ENCODE measurements at places on chromosomes 12 and 14.
A peak's percentile ranks its signal among the peaks of the same experiment; 100 is the strongest.

GRCh38 chr12:45473636-45474035 lies 255.9 kb upstream of the ARID2 start:
- no peak for DNase-seq

GRCh38 chr12:58314610-58315009 lies 373.2 kb downstream of the ATP23 start:
- no peak for DNase-seq

GRCh38 chr12:109679501-109680263 lies 33.9 kb upstream of the FAM222A start:
- peak; percentile 53 for DNase-seq

DNA sequence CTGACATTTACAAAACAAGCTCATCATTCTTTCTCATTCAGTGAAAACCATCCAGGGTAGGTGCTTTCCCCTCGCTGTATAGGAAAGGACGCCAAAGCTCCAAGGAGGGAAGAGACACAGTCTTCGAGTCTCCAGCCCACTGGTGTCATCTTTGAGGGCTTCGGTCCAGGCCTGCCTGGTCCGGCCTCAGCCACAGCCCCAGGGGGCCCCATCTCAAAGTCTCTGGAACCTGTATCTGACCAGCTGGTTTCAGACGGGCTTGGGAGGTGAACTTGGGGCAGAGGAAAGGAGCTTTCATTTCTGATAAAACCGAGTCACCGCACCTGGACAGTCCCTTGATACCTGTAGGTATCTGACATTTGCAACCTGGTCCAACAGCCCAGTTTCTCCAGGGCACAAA lies 229.5 kb upstream of the RTL1 start:
- DNase-seq = no peak

- no peak for DNase-seq
Measured at GRCh38 chr14:90587918-90588317, 191.1 kb downstream of the CALM1 start.

DNA sequence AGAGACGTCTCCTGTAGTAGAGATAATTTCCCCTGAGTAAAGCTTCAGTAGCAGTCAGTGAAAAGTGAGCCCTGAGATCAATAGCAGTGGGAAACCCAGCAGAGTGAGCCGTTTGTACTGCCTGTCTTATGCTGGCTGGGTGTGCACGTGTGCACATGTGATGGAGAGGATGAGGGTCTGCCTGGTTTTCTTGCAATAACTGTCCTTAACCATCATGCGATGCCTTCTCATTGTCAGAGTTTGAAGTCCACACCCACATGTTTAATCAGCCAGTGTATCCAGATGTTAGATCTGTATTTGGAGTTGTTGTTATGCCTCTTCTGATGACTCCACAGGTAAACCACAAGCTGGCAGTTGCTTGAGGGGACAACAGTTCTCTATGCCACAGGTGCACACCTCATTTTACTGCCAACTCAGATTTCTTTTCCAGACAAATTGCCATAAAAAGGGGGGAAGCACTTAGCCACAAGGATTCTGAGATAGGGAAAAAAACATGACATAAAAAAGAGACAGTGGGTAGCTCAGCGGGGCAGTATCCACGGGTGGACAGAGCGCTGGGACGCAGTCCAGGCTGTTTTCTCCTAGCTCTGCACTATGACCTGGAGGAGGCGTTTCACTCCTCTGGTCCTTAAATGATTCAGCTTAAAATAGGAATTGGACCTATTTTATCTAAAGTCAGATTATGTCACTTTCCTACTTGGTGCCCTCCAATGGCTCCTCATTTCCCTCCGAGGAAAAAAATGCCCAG lies 192.3 kb downstream of the ANO6 start:
- no peak for DNase-seq

DNA sequence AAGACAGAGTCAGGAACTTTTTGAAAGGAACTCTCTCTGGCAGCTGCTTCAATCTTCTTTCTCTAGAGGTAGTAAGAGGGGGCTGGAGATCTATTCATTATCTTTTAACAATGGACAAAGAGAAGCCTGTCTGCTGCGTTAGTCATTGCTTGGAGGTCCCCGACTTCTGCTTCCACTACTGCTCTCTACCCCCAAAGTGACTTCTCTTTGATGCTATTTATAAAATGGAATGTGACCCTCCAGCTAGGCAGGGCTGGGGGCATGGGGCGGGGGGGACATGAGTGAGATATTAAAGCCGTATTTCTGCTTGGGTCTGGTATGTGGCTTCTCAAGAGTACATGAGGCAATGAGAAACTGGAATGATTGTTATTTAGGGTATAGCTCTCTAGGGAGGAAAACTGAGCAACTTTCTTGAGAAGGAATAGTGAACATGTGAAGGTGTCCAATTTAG lies 41.4 kb upstream of the NUDT4 start:
- DNase-seq = no peak

- peak; percentile 77 for DNase-seq
Measured at GRCh38 chr14:104903990-104904389, 20.7 kb upstream of the PLD4 start.

DNA sequence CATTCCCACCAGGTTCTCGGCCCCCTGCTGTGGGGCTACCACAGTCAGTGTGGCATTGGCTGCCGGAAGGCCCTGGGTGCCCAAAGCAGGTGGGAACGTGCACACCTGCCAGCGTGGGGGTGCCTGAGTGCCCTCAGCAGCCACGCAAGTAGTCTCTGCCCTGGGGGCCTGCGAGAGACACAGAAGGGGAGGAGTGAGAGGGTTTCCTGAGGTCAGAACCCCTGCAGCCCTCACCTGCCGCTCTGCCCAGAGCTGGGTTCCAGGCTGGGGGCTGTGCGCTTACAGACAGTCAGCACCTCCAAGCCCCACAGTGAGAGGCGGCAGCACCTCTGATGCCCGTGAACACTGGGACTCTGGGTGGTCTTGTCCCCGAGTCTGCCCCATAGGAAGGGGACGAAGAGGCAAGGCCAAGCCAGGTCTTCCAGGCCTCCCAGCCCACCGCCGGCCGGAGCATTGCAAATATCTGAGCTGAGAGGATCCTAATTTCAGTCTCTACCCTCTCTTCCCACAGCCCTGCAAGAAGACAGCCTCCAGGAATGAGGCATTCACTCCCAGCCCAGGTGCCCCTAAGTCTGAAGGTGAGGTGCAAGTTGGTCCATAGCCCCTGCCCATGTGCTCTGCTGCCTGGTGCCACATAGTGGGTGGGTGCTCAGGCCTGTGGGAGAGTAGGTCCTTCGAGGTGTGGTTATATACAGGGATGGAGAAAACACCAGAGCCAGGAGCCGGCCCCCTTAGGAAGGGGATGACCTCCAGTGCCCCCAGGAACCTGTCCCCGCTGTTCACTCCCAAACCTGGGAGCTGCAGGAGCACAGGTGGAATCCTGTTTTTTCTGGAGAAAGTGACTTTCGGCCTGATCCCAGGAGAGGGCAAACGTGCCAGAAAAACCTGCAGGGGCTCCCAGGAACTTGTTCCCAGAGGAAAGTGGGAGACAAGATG lies 291.1 kb upstream of the RTL1 start:
- DNase-seq = no peak

GRCh38 chr12:109698820-109699219 lies 14.8 kb upstream of the FAM222A start:
- no peak for DNase-seq

GRCh38 chr14:20615996-20616395 lies 24.8 kb upstream of the RNASE12 start:
- DNase-seq = no peak

DNA sequence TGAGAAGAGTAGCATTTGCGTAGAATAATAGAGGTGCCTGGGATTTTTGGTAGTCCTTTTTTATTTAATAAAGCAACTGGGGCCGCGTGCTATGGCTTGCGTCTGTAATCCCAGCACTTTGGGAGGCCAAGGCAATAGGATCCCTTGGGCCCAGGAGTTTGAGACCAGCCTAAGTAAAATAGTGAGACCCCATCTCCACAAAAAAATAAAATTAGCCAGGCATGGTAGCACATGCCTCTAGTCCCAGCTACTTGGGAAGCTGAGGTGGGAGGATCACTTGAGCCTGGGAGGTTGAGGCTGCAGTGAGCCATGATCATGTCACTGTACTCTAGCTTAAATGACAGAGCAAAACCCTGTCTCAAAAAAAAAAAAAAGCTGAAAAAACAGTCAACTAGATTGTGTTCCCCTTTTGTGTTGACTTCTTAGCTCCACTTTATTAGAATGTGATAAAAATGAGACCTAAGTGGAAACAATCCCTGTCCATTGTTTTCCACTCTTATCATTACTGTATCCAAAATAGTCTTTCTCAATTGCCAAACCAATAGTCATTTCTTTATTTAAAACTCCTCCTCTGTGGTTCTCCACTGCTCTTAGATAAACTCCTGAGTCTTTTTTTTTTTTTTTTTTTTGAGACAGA lies 7.4 kb downstream of the PRKCH start:
- no peak for DNase-seq

DNA sequence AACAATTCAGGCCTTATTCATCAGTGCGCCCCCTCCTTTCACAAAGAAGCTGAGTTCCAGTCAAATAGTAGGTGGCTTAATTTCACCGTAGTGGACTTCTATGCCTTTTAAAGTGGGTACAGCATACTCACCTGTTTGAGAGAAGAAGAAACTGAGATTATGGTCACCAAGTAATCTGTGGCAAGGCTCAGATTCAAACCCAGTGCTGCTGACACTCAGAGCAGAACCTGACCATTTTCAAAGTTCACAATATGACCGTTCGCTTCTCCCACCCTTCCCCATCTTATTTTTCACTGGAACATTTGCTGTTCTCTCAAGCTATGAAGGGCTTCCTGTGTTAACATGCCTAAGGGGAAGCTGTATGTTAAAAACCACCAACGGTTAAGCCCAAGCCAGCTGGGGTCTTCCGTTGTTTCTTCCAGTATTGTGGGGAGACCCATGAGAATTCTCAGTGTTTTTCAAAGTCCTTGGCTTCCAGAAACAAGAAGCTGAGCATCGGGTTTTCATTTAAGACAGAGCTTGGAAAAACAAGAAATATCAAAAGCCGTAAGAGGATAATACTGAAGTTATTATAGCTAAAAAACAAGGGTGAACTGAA lies 6.1 kb upstream of the PSMA6 start:
- no peak for DNase-seq

DNA sequence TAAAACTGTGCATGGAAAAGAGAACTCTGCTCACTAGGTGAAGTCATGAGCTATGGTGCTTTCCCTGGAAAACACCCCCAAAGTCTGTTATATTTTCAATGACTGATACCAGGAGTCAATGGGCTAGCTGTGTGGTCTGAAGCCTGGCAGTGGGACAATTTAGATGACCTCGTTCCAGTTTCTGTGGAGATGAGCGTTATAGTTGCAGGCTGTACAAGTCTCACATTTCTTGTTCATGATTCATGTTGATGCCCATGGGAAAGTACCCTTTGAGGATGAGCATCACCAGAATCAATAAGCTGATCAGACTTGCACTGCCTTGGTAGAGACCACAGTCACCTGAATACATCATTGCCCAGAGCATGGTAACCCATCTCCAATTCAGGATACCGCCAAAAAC lies 70.7 kb downstream of the NOVA1 start:
- no peak for DNase-seq

- no peak for DNase-seq
Measured at GRCh38 chr14:75715926-75716780, 55.1 kb downstream of the TTLL5 start.

GRCh38 chr14:105489542-105490266 lies 1.3 kb upstream of the TEDC1 start:
- peak; percentile 92 for DNase-seq

- no peak for DNase-seq
Measured at GRCh38 chr14:68449561-68450181, 343.2 kb downstream of the ZFP36L1 start.

DNA sequence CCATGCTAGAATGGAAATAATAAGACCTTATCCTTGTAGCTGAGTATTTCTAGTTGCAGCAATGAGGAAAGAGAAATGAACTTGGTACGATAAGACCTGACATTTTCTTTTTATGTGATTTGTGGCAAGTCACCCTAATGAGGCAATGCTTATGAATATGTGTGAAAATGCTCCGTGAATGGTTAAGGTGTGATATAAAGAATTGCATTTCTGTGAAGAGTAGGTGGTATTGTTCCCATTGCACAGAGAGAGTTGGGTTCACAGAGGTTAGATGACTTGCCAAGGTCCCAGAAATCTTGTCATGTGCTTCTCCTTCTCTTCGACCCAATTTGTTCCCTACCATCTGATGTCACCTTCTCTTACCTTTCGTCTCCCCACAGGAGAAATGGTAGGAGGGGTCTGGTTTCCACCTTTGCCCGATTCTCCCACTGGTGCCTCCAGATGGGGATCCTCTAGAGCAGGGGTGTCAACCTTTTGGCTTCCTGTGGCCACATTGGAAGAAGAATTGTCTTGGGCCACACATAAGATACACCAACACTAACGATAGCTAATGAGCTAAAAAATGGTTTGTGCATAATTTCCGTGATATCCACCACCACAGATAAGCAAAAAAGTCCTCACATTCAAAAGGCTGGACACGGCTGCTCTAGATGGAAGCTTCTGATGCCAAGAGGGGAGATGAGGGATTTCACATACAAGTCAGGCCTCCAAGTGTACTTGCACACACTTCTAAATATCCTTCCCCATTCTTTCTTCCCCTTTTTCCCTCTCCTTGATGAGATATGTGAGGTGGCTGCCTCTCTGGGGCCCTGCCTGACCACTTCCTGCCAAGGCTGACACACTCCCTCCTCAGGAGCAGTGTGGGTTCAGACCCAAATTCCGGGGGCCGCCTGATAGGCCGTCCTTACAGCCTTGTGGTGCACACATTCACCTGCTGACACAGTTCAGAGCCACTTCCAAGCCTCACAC lies 96.1 kb downstream of the PLXNC1 start:
- DNase-seq = no peak

- DNase-seq = no peak
Measured at GRCh38 chr14:93481758-93482157, 51.0 kb downstream of the UNC79 start.

GRCh38 chr12:26692407-26692806 lies 140.6 kb downstream of the ITPR2 start:
- no peak for DNase-seq

DNA sequence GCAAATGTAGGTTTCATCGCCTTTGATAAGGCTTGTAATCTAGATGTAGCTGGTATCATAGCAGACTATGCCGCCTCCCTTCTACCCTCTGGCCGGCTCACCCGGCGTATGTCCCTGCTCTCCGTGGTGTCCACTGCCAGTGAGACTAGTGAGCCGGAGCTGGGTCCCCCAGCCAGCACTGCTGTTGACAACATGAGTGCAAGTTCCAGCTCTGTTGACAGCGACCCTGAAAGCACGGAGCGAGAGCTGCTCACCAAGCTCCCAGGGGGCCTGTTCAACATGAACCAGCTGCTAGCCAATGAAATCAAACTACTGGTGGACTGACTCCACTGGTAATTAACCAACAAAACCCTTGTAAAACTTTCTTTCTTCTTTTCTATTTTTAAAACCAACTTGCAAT lies 49.0 kb upstream of the A2ML1 start:
- DNase-seq = no peak

- DNase-seq = no peak
Measured at GRCh38 chr12:122158700-122159285, 15.2 kb downstream of the IL31 start.

All from G401 (cell line).